ENCODE measurements at places on chromosomes 1 and 21. TPM values are rescaled to one million over a fixed set of nuclear protein-coding genes. Genes with fewer than 3 reads are reported as not detected.

Gene S100A8
- total RNA-seq, result not detected

Gene ITLN1
- total RNA-seq, result not detected

Gene KLHDC9
- 7.2 TPM for total RNA-seq

Gene SELENON
- total RNA-seq, result 263 TPM

Gene SLC30A2
- total RNA-seq, result not detected

Gene CD1B
- not detected for total RNA-seq

Gene HSD11B1
- not detected for total RNA-seq

Gene ACADM
- total RNA-seq, result 13.4 TPM

Gene GNAT2
- total RNA-seq, result not detected

Gene NTNG1
- 42.3 TPM for total RNA-seq

Gene KPRP
- not detected for total RNA-seq

Gene MPZ
- total RNA-seq, result 4.7 TPM

Gene ANKRD65
- 0.34 TPM for total RNA-seq

DNA sequence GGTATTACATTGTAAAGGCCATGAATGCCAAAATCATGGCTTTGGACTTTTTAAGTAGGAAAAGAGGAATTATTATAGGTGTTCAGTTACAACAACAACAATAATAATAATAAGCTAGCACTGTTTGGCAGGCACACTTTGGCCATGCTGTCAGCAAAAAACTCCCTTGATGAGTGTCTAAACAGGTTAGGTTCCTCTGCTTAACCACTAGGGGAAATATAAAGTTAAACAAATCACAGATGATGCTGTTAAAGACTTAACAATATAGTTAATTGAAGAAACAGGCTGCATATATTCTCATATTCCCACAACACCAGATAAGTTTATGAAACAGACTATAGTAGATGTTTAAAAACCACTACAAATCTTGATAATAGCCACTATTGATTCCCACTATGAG is 46.4 kb downstream of the RGS21 start:
- no peak for DNase-seq

GRCh38 chr1:211547710-211548109 is 31.3 kb downstream of the SLC30A1 start:
- DNase-seq, result no peak

DNA sequence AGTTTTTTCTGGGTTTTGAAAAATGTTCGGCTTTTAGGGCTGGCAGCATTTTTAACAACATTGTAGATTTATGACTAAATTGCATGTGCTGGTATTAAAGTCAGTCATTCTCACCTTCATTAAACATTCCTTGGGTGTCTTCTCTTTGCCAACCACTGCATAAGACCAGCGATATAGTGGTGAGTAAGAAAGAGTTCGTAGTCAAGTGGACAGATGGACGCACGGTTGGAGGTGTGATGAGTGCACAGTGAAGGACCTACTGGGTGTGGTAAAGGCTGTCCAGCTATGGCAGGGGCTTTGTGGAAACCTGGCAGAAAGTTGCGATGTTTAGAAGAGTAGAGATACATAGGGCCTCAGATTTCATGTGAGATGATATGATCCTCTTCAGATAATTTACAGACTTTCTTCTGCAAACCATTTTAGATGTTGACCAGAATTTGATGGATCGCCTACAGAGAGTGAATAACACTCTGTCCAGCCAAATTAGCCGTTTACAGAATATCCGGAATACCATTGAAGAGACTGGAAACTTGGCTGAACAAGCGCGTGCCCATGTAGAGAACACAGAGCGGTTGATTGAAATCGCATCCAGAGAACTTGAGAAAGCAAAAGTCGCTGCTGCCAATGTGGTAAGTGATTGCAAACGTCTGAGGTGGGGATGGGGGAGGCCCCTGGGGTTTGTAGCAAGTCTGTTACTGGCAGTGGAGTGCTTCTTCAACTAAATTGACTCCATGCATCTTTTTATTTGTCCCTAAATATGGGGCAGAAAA is 56.0 kb upstream of the LAMC2 start:
- no peak for DNase-seq

DNA sequence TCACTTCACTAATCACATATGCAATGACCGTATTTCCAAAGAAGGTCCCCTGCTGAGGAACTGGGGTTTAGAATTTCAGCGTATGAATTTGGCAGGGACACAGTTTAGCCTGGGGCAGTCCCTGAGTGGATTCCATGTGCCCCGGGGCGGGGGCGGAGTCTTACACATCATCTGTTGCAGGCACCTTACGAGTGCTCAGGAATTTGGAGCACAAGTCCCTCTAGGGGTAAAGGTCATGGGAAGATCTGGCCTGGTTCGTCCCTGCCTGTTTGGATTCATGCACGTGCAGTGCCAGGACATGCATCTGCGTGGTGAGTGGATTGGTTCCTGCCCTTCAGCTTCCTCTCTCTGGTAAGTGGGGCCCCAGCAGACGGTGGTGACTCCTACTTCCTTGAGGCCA is 208.3 kb upstream of the C1orf174 start:
- DNase-seq, result no peak

GRCh38 chr1:76281306-76281705 is 206.8 kb downstream of the ST6GALNAC3 start:
- DNase-seq, result no peak

GRCh38 chr1:25338188-25338981 is at the start of gene TMEM50A:
Gene TMEM50A, plus strand, starts transcription at chr1:25338334. Its CDS starts 2,153 bp downstream, at chr1:25340487.
- DNase-seq, result no peak

DNA sequence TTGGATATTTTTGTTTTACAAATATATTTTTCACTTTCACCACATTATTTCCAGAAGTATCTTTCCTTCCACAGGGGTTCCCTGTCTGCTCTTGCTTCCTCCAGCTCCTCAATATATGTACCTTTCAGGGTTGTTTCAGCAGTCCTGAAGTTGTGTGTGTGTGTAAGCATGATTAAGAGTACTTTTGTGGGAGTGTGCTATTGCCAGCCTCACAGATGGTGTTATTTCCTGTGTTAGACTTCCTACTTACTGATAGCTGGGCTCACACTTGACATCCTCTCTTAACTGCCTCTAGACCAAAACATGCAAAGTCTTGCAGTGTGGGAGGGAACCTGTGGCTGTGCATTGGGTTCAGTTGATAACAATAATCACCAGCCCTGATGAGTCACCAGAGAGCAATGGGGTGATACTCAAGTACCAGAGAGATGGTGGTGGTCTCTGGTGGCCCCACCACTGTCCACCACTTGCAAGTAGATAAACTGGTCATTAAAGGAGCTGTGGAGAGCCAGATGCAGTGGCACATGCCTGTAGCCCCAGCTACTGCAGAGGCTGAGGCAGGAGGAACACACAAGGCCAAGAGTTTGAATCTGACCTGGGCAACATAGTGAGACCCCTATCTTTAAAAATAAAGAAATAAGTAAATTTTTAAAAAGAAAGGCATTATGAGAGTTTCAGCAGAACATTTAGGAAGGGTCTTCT is 126.7 kb downstream of the NR5A2 start:
- DNase-seq, result peak; percentile 80

DNA sequence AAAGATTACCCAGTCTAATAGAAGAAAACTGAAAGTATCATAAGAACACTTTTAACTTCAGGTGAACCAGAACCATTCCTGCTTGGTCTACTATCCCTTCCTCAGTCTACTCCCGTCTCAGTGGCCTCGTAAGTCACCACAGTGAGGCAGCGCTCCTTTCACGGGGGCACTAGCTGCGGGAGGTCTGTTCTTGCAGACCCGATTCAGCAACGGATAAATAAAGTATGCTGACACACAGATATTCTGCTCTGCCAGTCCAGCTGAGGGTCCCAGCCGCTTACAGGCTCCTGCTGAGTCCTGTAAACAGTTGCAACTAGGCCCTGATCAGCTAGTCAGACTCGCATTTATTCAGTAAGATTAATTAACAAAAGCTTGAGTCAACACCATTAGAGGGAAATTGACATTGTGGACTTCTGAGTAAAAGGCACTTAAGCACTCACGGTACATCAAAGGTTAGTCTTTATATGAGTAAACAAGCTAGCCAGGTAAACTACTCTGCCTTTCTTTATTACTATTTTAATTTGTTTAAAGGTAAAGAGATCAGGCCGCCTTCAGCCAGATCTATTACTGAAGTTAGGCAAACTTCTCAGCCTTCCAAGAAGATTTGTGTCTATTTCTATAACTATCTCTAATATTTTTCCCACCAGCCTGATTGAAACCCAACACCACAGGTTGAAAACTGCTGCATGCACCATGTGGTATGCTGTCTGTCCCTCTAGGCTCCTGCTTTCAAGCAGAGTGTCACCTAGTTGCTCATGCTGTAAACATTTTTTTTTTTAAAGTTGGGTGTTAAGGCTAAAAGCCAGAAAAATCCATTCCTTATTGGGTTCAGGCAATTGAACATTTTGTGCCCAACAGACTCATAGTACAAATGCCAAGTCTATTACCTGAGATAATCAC is 87.7 kb downstream of the INTS7 start:
- no peak for DNase-seq

DNA sequence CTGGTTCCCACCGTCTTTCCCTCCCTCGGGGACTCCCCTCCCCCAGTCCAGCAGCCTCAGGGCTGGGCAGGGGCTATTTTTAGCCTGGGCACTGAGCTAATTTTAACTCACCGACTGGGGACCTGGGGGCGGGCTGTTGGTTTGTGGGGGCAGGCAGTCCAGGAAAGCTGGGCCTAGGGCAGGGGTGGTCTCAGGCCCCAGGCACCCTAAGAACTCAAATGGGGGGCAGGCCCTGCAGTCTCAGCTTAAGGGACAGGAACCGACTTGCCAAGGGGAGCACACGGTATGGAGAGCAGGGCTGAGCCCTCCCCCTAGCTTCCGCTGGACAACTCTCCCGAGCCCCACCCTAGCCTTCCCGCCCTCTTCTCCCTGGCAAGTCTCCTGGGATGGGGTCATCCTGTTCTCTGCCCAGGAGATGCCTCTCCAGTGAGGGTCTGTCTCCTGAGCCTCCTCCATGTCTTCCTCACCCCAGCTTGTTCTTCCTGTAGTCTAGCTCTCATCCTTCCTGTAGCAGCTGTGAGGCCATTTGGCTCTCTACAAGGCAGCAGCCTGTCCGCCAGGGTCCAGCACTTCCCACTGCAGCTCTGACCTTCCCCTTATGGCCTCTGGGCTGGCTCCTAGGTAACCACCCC is 10.1 kb downstream of the MEF2D start:
- DNase-seq, result no peak

GRCh38 chr1:226784081-226785049 is 45.3 kb upstream of the ITPKB start:
- DNase-seq, result no peak

- DNase-seq, result no peak
Observed at GRCh38 chr1:50109647-50110075, 941 bp downstream of the ELAVL4 start.

GRCh38 chr21:45134279-45135076 is 60.1 kb downstream of the ADARB1 start:
- no peak for DNase-seq

DNA sequence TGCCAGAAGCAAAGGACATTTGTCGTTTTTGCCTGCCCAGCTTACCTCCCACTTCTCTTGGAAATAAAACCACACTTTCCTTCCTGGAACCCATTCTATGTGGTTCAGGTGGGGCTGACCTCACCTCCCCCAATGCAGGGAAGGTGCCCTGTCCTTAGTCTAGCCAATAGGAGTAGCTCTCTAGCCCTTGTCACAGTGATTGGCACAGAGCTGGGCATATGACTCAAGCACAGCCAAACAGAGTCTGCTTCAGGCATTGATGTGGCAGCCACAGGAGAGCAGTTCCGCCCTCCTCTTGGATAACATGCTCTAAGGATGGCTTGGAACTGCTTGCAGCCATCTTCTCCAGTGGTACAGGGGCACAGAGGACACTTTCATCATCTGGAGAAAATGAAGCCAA is 134.0 kb downstream of the LRIG2 start:
- DNase-seq, result no peak

DNA sequence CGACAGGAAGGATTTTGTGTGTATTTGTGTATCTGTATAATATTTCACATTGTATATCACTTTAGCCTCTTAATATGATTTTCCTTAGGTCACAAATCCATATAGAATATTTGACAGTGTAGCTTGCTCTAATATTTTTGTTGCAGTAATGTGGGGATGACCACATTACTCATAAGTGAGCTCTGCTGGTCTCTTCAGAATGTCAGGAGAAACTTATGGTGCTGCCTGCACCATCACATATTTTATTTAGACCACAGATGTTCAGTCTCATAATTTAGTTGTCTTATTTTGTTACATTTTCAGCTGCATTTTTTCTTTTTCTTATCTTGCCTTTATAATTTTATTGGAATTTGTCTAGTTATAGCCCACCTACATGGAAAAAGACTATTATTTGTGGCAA is 205.3 kb downstream of the PBX1 start:
- DNase-seq, result no peak

DNA sequence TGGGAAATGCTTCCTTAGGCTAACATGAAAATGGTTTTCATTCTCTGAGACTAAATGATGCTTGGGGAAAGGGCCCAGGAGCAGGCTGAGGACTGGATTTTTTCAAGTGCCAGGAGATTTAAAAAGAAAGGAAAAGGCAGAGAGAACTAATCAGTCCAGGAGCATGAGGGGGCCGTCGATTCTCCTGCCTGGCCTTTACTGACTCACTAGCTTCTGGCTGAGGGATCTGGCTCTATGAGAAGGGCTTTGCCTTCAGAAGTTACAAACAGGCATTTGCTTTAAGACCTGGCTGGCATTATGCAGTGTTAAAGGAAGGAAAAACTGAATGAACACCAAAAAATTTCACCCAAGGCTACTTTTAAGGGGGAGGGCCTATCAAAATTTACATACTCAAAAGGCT is 359.2 kb downstream of the PBX1 start:
- no peak for DNase-seq

DNA sequence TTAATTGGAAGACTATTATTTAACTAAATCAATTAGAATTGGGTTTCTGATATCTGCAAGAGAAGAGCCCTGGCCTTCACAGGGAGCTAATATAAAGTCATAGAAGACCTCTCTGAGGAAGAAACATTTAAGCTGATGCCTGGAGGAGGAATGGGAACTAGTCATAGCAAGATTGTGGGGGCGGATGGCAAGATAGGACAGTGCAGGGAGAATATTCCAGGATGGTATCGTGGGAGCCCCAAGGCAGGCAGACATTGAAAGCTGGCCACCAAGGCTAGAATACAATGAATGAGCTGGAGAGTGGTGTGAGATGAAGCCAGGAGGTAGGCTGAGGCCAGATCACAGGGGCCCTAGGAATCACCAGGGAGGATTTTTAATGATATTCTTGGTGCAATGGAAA is 20.8 kb upstream of the MYSM1 start:
- no peak for DNase-seq
